ENCODE measurements at places on chromosomes 4 and X.

DNA sequence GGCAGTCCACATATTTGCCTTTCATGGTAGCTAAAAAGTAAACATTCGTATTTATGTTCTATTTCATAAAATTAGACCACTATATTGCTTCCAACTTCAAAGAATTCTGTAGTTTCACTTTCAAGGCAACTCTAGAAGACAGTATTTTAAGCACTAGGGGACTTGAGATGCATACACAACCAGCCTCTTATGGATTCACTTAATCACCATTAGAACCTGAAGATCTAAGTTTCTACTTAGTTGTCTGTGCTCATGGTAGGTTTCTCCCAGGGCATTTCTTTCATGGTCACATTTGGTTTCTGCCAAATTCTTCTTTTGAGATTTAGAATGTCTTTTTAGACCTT lies 209.9 kb upstream of the HCCS start:
- no peak for DNase-seq

DNA sequence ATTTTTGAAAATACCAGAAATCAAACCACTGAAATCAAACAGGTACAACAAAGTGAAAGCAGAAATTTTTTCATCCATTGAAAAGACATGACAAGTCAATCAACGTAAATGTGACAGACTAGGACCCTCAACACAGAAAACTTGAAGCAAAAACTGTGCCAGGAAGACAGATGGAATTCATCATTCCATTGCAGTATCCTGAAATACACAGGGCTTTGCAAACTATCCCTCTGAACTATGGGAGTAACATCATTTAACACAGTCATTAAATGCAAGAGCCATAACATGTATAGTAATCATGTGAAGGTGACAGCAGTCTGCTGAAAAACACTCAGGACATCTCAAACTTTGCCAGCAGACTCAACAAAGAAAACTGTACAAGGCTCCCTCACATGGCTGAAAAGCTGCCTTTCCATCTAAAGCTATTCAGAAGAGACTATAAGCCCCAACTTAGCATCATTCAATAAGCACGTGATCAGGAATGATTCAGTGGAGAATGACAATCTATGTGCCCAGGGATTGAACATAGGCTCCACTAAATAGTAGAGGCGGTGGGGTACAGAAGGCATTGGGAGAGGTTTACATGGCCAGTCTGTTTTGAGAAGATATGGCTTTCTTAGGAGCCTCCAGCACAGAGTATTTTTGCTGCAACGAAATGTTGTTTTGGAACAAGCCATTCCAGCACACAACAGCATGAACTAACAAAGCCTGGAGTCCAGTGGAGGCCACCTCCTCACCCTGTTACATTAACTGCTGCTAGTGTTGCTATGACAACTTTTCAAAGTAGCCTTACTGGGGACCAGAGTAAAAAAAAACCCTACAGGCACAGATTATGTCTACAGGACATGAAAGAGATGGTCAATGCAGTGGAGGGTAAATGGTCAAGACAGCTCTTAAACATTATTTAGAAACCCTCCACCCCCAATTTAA lies 274.5 kb upstream of the NOCT start:
- DNase-seq: no peak

DNA sequence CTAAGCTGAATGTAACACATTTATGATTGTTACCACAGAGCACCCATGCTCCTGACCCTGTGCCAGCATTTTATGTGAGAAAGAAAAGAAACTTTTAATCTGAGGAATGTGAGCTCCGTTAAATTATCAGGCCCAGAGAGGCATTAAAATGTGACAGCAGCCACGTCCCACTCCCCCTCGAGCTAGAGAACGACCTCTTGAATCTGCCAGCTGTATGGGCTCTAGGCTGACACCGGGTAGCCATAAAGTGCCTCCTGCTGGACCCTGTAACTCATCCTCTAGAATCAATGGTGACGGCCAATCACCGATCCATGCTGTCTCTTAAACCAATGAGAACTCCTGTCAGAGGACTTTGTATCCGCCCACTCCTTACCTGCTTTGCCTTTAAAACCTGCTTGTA lies 110.2 kb upstream of the ADRA2C start:
- no peak for DNase-seq

- no peak for DNase-seq
These were observed 332.1 kb downstream of the PABPC4L start for GRCh38 chr4:133869486-133869885.

DNA sequence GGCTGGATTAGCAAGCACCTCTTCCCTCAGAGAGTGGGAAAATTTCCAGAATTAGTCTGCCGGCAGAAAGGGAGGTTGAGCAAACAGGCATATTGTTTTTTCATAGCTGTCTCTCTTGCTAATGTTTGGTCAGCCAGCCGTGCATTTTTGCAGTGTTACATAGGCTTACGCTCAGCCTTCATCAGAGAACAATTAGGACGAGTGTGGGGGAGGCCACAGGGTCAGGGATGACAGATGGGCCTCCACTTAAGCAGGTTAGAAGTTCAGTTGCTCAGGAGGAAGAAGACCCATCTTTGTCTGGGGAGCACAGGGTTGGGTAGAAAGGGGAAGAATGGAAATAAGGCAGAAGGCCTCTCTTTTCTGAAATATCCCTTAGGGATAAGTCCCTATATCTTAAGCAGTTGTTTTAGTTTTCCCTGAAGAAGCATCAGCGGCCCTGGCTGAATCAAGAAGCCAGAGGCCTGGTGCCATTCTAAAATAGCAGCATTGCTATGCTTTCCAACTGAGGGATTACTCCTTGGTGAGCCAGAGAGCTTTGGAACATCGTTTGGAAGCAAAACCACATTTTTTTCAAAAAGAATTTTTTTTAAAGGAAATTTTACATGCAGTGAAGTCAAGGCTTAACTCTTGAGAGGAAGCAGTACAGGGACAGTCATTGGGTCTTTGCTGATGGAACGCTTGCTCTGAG lies 118.8 kb downstream of the SMIM20 start:
- no peak for DNase-seq

DNA sequence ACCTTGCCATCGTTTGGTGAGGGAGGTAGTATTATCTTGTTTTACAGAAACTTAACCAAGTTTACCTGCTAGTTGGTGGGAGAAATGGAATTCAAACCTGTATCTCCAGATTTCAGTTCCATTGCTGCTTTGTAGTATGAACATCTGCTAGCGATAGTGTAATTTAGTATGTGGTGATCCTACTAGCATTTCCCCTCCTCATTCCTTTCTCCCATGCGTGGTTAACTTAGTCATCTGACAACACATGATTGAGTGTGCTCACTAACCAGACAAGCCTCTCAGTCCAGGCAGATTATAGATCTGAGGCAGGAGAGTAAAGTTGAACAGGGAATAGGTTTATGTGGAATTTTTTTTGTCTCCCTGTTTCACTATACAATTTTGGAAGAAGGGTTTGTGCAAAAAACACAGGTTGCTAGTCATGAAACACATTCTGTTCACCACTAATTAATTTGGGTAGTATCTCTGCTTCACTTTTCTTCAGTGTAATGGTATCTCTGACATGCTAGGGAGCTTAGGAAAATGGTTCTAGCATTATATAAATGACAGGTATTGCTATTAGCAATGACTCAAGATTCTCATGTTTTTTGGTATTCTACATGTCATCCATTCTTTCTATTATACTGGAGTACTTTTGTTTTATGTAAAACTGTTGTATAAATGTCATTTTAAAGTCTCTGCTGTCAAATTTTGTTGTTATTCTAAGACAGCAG lies 21.7 kb downstream of the RBPJ start:
- DNase-seq: no peak

DNA sequence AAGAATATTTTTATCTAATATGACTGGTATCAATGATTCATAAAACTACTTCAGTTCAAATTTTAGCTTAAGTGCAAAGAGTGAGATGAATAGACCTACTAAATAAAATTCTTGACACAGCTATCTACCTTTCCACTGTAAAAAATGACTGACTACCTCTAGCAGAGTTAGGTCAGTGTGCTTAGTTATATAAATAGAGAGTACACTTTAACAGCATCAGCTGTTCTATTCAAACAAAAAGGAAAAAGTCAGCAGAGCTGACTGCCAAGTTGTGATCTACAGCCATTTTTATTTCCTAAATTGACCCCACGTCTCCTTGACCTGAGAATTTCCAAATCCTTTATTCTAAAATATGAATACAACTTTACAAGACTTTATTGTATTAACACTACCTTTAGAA lies 262.4 kb downstream of the CAMK2D start:
- DNase-seq: no peak

DNA sequence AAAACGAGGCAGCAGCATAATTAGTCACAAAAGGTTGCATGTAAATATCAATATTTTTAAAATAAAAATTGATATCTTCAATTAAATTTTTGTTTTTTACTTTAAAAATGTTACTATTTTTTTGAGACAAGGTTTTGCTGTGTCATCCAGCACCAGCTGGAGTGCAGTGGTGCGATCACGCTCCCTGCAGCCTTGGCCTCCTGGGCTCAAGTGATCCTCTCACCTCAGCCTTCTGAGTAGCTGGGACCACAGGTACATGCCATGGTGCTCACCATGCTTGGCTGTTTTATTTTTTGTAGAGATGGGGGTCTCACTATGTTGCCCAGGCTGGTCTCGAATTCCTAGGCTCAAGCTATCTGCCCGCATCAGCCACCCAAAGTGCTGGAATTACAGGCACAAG lies 96.8 kb upstream of the FRAS1 start:
- no peak for DNase-seq
